Kidney epithelial cell (primary cell): ENCODE measurements at places on chromosomes 1 and 21. TPM values are rescaled to one million over a fixed set of nuclear protein-coding genes. Genes with fewer than 3 reads are reported as not detected.

DNA sequence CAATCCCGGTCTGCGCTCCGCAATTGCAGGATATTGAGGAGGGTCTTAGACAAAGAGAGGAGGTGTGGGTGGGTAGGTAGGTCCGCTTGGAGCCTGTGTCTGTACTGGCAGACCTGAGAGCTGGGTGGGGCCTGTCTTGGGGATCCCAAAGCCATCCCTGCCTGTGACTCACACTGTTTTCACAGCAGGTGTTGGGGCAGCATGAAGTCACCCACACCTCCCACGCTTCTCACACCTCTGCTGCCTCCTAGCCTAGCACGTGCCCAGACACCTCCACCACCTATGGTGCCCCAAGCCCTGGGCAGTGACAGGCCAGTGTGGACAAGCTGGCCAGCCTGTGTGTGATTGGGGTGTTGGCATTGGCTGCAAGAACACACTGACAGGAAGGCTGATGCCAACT lies 65.7 kb upstream of the ECE1 start:
- no peak for DNase-seq

DNA sequence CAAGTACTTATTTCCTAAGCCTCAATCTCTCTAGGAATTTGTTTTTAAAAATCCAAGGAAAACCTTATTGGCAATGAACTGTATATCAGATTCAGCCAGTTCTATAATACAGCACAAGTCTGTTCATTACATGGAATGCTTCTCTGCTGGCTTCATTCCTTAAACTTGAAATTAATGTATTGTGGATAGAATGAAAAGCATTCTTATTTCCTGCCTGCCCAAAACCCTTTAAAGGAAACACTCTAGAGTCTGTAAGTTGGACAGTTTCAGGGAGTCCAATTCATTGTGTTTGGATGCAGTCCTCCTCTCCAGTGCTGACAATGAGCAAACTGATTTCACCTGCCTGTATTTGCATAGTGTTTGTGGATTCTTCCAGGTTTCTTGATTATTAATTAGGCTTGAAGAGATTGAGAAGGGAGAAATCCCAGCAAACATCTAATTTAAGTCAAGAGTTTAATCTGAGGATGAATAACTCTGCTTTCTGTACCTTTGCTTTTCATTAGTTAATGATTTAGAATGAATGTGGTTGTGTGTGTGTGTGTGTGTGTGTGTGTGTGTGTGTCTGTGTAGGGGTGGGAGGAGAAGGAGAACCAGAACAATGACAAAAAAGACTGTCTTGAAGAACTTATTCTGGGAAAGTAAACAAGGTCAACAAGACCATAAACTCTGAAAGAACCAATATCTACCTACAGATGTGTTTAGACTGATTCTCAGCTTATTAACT lies 61.2 kb downstream of the CACHD1 start:
- no peak for DNase-seq

DNA sequence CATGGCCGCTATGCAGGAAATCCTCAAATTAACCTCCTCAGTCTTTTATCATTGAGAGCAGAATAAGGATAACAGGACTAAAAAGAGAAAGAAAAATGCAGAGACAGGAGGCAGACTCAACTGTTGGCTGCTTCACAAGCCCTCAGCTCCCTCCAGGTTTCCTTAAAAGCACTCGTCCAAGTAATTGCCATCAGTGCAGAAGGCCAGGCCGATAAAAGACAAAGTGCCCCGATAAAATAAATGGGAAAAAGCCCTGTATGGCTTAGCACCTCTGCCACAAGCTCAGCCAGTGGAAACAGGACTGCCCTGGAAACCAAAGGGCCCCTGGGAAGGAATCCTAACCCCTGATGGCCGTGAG lies 8.1 kb downstream of the S100A6 start:
- DNase-seq, result no peak

GRCh38 chr1:225446595-225446960 lies 18.7 kb upstream of the LBR start:
- no peak for DNase-seq

DNA sequence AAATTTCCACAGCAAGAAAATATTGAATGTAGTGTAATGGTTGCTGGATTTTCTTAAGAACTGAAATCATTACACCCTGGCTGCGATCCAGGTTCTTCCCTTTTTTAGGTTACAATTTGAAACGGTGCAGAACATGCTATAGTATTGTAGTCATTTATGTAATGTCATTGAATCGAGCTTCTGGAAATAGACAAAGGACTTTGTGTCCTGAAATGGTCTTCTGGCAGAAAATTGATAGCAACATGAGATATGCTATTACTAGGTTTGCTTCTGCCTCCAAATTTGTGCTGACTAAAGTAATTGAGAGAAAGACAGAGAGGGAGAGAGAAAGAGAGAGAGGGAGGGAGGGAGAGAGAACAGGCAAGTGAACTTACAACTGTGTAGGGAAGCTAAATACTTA lies 146.2 kb upstream of the NFIA start:
- DNase-seq, result no peak

GRCh38 chr1:59061876-59062275 lies 235.0 kb upstream of the FGGY start:
- no peak for DNase-seq

DNA sequence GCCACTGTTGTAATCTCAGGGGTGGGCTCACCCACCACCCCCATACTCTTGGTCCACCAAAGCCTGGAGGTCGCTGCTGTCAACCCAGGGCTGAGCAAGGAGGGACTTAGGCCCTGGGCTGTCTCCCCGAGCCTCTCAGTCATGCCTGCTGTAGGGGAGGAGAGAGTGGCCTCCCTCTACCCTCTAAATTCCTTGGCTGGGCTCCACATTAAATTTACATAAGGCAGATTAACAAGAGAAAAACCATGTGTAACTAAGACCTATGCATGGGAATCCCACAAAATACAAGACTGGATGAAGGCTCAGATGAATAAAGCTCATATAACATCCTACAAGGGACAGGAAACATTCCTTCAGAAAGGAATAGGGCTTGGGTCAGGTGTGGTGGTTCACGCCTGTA lies 1.8 kb upstream of the PIK3CD start:
- no peak for DNase-seq

DNA sequence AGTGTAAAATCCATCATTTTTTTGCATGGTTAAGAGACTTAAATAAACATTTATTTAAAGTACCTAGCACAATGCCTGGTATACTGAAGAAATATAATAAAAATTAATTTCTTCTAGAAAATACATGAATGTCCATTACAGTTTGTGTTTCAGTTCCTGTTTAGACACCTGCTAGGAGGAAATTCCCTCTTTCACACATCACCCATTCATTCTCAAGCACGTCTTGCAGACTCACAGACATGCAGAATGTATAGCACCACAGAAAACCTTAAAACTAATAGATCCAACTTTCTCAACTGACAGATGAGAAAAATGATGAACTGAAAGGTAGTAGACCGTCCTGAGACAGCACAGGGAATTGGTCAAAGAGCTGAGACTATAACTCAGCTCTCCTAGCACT lies 172.2 kb upstream of the C8B start:
- DNase-seq, result no peak

GRCh38 chr1:218510153-218510772 lies 165.1 kb downstream of the TGFB2 start:
- no peak for DNase-seq

- DNase-seq, result no peak
Observed at GRCh38 chr1:217140041-217140901, 417.0 kb upstream of the ESRRG start.

- DNase-seq, result no peak
Observed at GRCh38 chr1:177884479-177885021, 85.3 kb downstream of the SEC16B start.

DNA sequence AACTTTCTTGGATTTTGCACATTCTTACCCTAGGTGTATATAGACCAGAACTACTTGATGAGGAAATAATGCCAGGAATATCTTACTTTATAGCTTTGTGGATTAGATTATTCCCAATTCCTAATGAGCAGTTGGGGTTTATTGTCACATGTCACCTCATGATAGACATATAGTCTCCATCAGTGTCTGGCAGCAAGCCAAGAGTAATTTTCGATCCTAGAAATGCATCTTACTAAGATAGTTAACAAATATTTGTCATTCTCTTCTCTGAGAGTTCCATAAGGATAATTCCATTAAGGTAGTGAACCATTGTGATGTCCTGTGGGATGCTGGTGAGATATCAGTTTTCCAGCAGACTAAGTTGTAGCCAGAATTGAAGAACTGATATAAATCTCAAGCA lies 1282.9 kb upstream of the B3GALT2 start:
- no peak for DNase-seq

- no peak for DNase-seq
Observed at GRCh38 chr1:201659572-201659971, 120.6 kb downstream of the NAV1 start.

GRCh38 chr1:71074681-71075080 lies 6.2 kb downstream of the ZRANB2 start:
- no peak for DNase-seq

GRCh38 chr1:71047635-71048607 lies at the start of gene PTGER3:
PTGER3 (minus strand) TSS chr1:71047816; CDS start chr1:71047577, 239 bp downstream.
- no peak for DNase-seq

DNA sequence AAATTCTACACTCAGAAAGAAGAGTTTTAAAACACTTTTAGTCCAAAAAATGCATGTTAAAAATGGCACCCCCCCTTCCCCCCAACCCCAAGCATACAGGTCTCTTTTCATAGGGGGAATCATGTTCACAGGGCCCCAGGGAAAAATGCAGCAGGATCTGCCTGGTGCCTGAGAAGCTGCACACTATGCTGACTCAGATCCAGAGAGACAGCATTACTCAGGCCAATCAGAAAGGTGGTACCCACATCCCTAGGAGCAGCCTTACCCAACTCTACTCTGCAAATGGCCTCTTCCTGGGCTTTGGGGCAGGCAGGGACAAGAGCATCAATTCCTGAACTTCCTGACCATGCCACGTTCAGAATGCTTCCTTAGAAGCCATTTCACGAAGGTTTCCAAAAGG lies 119.0 kb downstream of the HIVEP3 start:
- DNase-seq, result no peak

- DNase-seq, result no peak
Observed at GRCh38 chr1:184910691-184911091, 63.6 kb downstream of the NIBAN1 start.

- no peak for DNase-seq
Observed at GRCh38 chr21:36297406-36297937, 22.5 kb upstream of the MORC3 start.

GRCh38 chr1:31248276-31248675 lies 8.6 kb upstream of the NKAIN1 start:
- no peak for DNase-seq

S100A7 gene
- total RNA-seq, result not detected in 2 replicates

NCMAP gene
- 1.2 and 1.5 TPM in 2 replicates for total RNA-seq

OPTC gene
- total RNA-seq, result not detected in 2 replicates

PLCH2 gene
- 0.07 and 0.92 TPM in 2 replicates for total RNA-seq

PRDM16 gene
- 1.4 and 5.6 TPM in 2 replicates for total RNA-seq

SPATA6 gene
- 4.6 and 5.0 TPM in 2 replicates for total RNA-seq

ADAMTSL4 gene
- total RNA-seq, result 0.46 and 1.7 TPM in 2 replicates

MAST2 gene
- 26.6 and 30.7 TPM in 2 replicates for total RNA-seq

NR5A2 gene
- total RNA-seq, result not detected in 2 replicates

SRGAP2B gene
- total RNA-seq, result 11.4 and 16.9 TPM in 2 replicates
